Stimulated activated CD4-positive, alpha-beta T cell treated with anti-CD3 and anti-CD28 coated beads, TNF-alpha, amount 100 ng/mL, for 4 hours (primary cell): ENCODE measurements at places on chromosomes 6 and 20.

DNA sequence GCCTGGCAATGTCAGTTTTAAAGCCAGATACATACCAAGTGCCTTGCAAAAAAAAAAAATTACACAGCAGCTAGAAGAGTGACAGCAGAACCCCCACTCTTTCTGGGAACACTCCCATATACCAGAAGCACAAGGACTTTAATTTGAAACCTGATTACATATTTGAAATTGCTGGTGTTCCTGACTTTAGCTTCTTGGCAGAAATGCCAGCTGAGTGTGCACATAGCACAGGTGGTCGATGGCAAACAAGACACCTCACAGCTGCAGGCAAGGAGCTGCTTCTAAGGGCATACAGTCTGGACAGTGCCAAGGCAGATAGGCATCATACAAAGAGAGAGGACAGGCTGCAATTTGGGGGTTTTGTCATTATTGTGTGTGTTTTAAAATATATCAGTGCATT is 150.7 kb upstream of the SGK1 start:
- no peak for DNase-seq

DNA sequence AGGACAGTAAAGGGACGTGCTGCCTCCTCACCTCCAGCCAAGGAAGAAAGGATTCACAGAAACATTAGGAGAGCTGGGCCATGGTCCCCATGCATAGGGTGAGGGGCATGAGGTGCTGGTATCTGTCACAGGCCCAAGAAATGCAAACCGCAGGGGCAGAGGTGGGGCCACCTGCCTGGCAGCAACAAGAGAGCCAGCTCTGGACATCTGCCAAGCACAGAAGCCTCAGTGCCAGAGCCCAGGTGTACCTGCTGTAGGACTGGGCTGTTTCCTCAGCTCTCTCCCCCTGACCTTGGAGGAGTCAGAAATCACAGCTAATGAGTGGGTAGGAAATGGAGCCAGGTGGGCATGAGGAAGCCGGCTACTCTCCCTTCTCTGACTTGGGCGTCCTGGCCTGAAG is 45.3 kb downstream of the SLC2A12 start:
- no peak for DNase-seq

DNA sequence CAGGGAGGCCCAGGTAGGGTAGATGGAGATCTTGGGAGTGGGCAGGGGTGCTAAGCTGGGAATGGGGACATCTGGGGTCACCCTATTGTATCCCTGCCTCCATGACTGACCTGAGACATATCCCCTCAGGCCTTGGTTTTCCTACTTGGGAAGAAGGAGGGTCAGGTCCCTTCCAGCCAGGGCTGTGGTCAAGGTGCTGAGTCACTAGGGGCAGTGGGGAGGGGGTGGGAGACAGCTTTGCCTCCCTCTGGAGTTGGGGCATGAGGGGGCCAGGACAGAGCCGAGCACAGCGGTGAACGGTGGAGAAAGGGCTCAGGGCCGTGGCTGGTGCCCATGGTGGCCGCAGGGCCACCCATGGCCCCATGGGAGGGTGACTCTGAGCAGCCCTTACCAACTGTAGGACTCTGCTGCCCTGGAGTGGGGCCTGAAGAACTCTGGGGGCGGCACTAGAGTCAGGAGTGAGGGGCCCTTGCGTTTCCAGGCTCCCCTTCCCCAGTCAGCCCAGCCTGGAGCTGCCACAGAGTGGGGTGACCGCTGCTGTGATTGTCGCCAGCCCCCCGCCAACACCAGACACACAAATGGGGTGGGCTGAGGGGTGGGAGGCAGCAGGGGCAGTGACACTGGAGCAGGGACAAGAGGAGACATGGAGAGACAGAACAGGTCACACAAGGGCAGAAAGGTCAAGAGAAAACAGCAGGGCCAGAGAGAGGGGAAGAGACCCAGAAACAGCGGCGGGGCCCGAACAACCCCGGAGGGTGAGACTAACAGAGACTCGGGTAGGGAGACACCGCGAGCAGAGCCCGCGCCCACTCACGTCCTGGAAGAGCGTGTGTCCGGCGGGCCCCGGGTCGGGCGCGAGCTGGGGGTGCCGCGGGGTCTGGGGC is 576 bp downstream of the NECAB3 start:
- DNase-seq, result no peak

- DNase-seq, result no peak
These were observed 53.9 kb upstream of the LAMP5 start for GRCh38 chr20:9460518-9460917.

GRCh38 chr20:25237610-25238318 is 10.1 kb upstream of the PYGB start:
- no peak for DNase-seq

DNA sequence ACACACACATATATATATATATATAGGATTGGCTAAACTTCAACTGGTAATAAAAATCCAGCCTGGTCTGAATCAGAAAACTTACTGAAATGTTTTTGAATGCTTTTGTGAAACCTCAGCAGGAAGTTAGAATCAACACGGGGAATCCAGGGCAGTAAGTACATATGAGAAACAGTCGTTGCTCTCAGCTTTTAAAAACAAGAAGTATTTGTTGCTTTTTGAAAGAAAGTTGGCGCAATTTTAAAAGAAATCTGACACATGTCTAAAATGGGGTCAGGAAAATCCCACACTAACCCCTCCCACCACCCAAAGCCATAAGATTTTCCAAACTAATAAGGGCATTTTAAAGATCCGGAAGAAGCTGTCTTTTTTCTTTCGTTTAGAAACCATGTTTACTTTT is 11.5 kb upstream of the CCDC170 start:
- no peak for DNase-seq

- no peak for DNase-seq
These were observed 21.7 kb downstream of the MAP1LC3A start for GRCh38 chr20:34579979-34580940.

DNA sequence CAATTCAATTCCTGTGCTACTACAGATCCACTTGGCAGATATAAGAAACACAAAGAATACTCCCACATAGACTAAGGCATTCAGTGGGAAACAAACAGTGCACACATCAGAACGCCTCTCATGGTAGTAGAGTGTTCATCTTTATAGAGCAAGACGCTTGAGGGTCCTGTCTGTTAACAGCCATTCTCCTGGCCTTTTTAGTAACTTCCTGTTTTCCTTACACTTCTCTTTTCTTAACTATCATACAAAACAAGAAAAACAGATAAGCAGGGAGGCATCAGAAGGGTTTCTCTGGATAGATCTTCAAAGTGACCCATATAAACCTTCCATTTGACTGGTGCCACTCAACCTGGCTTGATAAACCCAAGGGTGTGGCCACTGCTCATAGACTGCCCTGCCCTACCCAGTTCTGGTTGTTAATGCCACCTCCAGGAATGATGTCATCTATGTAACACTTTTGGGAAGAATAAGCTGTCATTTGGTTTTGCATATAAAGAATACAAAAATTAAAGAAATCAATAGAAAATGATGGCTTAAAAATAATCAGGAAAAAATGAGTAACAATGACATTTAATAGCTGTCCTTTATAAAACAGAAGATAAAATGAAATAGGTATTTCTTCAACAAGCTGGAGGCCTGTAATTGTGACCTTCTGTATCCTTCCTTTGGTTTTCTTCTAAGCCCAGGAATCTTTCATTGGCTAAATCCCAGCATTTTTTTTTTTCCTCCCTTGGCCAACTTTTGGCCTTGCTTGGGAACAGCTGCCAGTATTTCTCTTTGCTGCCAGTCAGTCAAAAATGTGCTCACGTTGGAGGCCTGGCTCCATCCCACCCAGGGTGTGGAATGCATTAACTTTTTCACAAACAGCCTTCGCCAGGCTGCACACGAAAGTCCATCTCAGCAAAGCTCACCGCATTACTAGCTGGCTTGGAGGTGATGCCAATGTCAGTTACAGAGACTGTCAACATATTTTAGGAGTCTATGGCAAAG is 103.5 kb downstream of the GJA10 start:
- DNase-seq, result no peak

DNA sequence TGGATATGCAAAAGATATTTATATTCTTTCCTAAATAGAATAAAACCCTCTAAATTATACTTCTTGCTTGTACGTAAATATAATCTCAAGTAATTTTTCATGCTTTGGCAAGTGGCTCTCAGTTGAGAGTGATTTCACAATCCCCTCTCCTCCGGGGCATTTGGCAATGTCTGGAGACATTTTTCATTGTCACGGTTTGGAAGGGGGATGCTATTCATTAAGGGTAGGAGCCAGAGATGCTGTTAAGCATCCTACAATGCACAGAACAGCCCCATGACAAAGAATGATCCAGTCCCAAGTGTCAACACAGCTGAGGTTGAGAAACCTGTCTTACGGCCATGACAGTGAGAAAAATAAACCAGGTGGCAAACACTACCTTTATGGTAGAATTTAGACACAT is 75.7 kb downstream of the AGPAT4 start:
- DNase-seq, result no peak

DNA sequence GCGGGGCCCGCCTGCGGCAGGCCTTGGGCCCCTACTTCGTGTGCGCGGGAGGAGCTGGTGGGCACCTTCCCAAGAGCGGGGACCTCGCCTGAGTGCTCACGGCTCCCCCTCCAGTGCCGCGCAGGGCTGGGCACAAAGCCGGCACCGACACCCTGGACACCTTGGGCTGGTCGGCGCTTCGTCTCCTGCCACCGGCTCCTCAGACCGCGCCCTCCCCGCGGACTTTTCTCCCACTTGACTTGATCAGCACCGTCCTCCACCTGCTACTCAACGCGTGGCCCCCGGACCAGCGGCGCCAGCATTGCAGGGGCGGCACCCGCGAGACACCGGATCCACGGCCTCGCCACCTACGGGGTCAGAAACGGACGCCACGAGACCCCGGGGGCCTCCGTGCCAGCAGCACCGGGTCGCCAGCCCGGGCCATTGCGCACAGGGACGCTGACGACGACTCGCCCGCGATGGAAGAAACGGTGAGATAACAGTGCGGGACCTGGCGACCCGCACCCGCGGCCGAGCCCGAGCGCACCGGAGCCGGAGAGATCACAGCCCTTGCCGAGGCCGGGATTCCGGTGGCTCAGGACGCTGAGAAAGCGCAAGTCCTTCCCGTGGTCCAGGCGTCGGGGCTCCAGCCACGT is 154.2 kb downstream of the DLL1 start:
- DNase-seq, result no peak

- no peak for DNase-seq
These were observed 75.6 kb upstream of the LGSN start for GRCh38 chr6:63395381-63395780.

DNA sequence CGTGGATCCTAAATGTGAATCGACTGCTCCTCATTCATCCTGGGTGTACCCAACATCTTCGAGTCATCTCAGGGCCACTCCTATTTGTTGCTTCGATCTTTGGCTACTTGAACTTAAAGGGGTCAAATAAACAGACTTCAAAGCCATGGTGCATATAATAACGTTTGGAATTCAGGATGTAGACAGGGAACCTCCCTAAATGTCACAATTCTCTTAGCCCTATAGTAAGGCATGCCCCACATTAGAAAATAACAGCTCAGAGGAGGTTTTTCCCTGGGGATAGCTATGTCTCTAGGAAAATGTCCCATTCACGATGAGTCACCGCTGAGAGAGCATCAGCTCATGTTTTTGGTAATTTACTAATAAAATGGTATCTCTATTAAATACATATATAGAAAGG is 54.8 kb upstream of the BMP6 start:
- no peak for DNase-seq

DNA sequence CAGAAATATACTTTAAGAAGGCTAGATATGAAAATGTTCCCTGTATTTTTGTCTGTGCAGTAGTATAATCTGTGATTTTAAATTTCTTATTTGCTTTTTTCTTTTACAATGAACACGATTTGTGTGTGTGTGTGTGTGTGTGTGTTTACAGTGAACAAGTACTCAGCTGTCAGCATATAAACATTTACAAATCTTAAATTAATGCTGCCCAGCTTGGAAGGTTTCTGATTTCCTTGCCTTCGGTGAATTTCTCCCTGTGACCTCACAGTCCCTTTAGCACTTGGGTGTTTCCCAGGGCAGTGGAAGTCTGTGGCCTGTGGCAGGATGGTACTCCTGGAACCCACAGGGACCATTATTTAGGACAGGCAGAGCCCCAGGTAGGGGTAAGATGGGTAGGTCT is 37.6 kb downstream of the TXLNB start:
- no peak for DNase-seq

- no peak for DNase-seq
These were observed 174.7 kb downstream of the OTOR start for GRCh38 chr20:16922834-16923233.

DNA sequence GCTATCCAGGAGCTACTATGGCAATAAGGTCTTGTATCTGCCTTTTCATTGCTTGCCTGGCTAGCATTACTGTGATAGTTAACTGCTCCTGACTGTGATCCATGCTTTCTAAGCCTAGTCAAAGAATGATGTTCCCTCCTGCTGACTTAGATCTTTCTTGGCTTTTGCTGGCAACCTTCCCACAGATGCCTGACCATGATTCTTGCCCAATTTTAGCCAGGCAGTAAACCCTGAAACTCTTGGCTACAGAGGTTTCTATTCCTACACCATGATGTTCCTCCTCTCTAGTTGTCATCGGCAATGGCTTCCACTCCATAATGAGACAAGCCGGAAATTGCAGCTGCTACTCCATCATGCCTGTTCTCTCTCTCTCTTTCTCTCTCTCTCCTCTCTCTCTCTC is 238.1 kb downstream of the HAO1 start:
- DNase-seq, result no peak

- no peak for DNase-seq
These were observed 19.8 kb downstream of the MDN1 start for GRCh38 chr6:89799756-89800155.

- no peak for DNase-seq
These were observed 1.6 kb downstream of the ZBTB2 start for GRCh38 chr6:151389618-151390275.

GRCh38 chr20:34047917-34048316 is 54.2 kb downstream of the RALY start:
- DNase-seq, result no peak

DNA sequence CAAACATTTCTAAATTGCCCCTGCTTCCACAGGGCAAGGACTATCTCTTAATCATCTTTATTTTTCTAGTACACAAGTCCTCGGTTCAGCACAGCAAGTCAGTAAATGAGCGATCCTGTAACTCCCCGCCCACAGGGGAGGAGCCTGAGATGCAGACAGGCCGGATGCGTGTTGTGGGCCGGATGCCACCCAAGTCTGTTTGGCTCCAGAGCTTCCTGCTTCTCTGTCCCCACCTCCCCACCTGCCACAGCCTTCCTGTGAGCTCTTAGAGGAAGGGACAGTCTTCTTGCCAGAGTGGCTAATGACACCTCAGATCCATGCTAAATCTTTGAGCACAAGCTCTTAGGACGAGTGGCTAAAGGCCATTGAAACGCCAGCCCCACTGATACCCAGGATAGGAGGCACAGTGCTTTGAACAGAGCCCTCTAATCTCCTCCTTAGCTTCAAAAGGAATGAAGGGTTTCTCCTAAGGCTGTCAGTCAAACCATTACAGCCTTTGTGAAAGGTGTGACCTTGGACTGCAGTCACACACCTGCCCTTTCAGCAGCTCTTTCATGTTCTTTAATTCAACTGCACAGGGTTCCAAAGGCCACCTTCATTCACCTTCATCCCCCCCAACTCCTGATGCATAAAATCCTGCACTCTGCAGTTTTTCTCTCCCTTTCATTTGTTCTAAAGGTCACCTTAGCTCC is 264.3 kb downstream of the TFAP2C start:
- no peak for DNase-seq

- DNase-seq, result no peak
These were observed 85.2 kb downstream of the DTNBP1 start for GRCh38 chr6:15577550-15578171.
